ENCODE measurements at places on chromosomes 2 and 18.

DNA sequence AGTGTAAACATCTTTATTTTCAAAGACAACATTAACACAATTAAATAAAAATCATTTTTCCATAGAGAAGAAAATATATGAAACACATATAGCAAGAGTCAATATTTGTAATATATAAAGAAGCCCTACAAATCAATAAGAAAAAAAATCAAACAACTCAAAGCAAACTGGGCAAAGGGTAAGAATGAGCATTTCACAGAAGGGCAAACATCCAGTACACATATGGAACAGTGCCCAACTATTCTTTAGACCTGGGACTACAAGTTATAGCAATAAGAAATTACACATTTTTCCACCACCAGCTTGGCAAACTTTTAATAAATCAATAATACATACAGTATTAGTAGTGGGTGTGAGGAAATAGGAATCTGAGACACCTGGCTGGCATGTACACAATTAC lies 324.1 kb downstream of the CYP26B1 start:
- no peak for DNase-seq

- peak; percentile 69 for DNase-seq
Measured at GRCh38 chr2:204673877-204674276, 128.6 kb downstream of the PARD3B start.

- DNase-seq = peak; percentile 83
Measured at GRCh38 chr18:47772374-47773248, 157.8 kb downstream of the SMAD2 start.

GRCh38 chr2:1375794-1376193 lies 37.5 kb upstream of the TPO start:
- DNase-seq = no peak

GRCh38 chr2:157302492-157303099 lies 23.0 kb downstream of the ERMN start:
- peak; percentile 65 for DNase-seq

DNA sequence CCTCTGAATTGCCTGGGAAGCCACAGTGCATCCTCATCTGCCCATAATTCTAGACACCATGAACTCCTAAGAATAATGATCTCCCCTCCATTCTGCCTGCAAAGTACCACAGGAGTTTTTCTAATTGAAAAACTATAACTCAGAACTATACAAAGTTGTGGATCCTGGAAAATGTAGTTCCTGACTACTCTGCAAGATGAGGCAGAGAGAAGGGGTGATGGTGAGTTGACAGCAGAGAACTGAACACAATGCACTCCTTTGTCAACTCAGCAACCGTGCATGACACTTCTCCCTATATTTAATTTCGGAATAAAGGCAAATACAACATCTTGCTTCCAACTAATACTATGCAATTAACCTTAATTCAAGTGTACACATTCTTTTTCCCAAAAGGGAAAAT lies 471.1 kb upstream of the FAM98A start:
- DNase-seq = no peak

GRCh38 chr18:49907346-49907929 lies 94.1 kb upstream of the ACAA2 start:
- no peak for DNase-seq

- DNase-seq = no peak
Measured at GRCh38 chr2:2812117-2812516, 481.0 kb upstream of the MYT1L start.

GRCh38 chr18:446941-447560 lies 53.5 kb downstream of the COLEC12 start:
- no peak for DNase-seq

DNA sequence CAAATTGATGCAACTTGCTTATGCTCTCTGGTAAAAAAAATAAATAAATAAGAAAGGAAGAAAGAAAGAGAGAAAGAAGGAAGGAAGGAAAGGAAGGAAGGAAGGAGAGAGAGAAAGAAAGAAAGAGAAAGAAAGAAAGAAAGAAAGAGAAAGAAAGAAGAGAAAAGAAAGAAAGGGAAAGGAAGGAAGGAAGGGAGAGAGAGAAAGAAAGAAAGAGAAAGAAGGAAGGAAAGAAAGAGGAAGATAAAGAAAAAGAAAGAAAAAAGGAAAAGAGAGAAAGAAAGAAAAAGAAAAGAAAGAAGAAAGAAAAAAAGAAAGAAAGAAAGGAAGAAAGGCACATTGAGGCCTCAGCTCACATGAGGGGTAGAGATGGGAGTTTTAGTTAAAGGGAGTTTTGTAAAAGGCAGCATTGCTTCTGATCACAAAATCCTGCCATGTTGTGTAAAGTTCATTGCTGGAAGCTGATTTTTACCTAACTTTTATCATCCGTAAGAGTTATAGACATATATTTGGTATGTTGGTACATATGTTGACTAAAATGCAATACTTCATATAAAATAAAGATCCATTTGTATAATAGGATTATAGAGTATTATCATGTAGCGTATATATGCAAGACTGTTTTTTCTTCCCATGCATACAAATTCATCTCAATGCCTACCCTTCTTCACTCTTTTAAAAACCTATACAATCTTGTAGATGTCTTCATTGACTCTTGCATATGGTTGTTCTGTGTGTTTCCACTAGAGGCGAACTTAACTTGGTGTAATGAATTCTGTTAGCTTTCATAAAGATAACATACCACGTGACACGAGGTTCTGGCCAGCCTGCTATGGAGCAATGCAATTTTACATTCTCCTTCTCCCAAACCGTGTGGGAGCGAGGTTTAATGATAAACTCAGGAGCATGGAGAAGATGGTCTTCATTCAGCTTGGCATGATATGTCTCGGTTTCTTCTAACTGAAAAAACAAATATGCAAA lies 32.8 kb downstream of the MYOM1 start:
- DNase-seq = no peak

GRCh38 chr2:179692610-179693009 lies 168.8 kb downstream of the ZNF385B start:
- DNase-seq = no peak

- no peak for DNase-seq
Measured at GRCh38 chr2:141957827-141958450, 172.9 kb downstream of the LRP1B start.

- no peak for DNase-seq
Measured at GRCh38 chr18:56217406-56217805, 421.0 kb downstream of the TXNL1 start.

- DNase-seq = peak; percentile 81
Measured at GRCh38 chr2:191030521-191031154, 16.7 kb upstream of the STAT1 start.

GRCh38 chr18:3114451-3114850 lies 101.5 kb upstream of the LPIN2 start:
- DNase-seq = no peak

GRCh38 chr2:47771211-47771610 lies 11.7 kb upstream of the MSH6 start:
- DNase-seq = peak; percentile 67

GRCh38 chr2:181178823-181179412 lies 198.5 kb downstream of the UBE2E3 start:
- DNase-seq = peak; percentile 16

- DNase-seq = no peak
Measured at GRCh38 chr2:107992069-107992468, 5.7 kb downstream of the SLC5A7 start.

- DNase-seq = no peak
Measured at GRCh38 chr2:46821600-46821999, 94.0 kb downstream of the MCFD2 start.

DNA sequence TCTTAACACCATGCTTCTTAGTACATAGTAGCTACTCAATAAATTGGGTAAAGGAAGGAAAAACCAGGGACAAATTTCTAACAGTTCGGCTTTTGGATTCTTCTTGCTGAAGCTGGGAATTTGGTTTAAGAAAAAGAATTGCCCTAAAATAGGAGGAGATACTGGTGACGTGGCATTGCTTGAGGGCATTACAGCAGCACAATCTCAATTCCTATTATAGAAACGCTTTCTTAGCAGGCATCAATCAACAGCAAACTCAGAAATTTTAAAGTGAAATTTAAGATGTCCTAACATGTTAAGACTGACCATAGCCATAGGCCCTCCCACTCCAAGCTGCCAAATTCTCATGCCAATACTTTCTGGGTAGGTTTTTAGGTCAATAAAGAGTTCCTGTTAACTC lies 169.5 kb downstream of the SRBD1 start:
- DNase-seq = no peak

DNA sequence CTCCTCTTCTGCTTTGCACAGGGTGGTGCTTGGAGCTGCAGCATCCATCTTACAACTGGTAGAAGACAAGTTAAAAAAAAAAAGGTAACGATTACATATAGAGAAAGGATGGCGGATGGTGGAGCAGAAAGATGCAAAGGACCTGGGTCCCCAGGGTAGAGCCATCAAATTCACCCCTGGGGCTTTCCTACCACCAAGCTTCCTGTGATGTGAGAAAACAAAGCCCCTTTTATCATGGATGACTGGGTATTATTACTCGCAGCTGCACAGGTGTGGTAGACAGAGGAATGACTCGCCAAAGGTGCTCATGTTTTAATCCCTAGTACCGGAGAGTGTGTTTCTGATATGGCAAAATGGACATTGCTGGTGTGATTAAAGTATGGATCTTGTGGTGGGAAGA lies 1.3 kb upstream of the ACOXL start:
- DNase-seq = no peak

DNA sequence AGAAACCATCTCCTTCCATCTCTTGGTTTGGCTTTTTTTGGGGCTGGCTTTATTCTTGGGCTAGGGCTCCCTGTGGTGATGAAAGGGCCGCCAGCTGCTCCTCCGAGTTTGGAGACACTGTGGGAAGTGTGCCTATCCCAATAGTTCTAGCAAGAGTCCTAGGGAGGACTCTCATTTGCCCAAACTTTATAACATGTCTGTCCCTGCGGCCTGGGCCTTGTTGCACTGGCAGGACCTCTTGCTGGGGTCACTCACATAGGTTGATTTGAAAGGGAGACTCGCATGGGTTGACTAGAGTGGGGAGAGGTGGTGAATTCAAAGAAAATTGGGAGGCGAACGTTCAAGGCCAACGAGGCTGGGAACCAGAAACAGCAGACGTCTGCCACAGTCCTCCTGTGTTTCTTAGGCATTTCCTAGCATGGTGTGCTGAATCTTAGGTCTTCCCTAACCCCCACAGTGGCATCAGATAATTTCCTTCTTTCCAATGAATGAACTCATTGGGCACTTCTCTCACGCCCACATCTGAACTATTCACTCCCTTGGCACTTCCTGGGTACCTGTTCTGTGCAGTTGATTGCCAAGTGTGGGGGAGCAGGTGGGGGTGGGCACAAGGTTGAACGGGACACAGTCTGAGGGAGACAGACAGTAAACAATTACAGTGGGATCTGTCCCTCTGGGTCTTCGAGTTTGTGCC lies 26.8 kb downstream of the NIFK start:
- DNase-seq = no peak

DNA sequence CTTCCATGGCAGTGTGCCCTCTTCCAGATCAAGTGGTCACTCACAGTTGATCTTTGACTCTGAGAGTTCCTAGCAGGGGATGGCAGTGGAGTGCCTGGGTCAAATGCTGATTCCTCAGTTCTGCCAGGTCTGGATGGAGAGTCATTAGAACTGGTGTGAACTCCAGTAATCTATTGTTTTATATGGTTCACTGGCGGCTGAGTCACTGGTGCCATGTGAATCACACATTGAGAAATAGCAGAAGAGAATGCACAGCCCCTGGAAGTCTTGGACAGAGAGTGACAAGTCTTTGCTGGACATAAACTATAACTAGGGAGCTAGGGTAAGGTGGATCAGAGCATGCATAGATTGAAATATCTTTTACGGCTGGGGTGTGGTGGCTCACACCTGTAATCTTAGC lies 86.9 kb downstream of the EIF2AK3 start:
- DNase-seq = peak; percentile 13

GRCh38 chr18:9333441-9334328 lies 888 bp upstream of the TWSG1 start:
- DNase-seq = peak; percentile 79

DNA sequence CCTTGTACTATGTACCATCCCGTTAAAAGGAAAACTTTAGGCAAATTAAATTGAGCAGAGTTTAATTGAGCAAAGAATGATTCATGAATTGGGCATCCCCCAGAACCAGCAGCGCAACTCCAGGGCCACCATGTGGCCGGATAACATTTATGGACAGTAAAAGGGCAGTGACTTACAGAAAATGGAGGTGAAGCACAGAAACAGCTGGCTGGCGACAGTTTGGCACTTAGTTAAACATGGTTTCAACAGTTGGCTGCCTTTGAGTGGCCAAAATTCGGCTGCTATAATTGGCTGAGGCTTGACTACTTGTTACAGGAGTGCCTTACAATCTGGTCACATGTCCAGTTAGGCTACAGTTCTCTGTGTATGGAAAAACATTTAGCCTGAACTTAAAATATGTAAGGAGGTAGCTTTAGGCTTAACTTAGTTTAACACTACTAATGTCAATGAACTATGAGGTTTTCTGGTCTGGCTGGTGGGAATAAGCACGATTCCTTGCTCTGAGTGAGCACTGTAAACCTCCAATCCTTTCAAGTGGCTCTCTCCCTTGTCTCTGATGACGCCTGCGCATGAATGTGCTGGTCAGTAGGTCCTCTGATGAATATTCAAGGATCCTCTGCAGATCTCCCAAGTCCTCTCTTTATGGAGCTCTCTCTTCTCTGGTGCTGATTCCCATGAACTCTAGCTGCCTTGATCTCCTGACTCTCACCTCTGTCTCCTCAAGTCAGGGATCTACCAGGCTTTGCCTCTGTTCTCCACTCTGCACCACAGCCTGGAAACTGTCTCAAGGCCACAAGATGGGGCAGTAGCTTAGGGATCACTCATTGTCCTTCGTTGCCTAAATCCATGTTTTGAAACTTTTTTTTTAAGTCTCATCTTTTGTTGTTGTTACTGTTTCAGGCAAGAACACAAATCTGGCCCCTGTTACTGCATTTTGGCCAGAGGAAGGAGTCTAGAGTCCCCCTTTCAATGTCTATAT lies 24.4 kb upstream of the RAB31 start:
- DNase-seq = peak; percentile 76

DNA sequence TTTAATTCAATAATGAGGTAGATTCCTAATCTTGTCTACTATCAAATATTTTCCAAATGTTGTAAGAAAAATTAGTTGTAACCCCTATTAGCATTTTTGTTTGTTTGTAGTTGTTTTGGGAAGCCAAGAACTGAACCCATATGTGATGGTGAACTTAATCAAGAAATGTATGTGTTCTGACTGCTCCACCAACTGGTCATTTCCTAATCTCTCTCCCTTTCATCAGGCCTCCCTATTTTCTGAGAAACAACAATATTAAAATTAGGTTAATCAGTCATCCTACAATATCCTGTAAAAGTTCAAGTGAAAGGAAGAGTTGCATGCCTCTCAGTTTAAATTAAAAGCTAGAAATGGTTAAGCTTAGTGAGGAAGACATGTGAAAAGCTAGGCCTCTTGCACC lies 504.0 kb downstream of the EPHA4 start:
- no peak for DNase-seq

Data from dermis blood vessel endothelial cell (primary cell).